NCI-H526 treated with DMSO at 0.1 percent for 48 hours (cell line): ENCODE measurements at places on chromosomes 4 and X.

GRCh38 chr4:39469429-39470077, 10.7 kb downstream of the LIAS start:
- DNase-seq = peak; percentile 73

DNA sequence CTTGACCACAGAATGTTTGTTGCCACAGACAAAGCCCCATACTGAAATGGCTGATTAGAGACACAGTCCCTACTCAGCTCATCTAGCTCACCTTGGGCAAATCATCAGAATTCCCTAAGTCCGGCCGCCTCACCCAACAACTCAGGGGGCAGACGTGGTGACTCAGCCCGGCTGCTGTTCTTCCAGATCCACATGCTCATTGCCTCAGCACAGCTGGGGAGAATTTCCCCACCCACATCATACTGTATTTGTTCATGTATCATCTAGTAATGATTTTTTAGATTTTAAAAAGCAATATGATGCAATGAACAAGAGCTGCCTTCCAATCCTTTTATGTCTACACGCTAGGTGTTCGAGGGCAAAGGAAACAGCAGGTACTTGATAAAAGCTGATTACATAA, 333.8 kb upstream of the TENM3 start:
- DNase-seq = no peak

DNA sequence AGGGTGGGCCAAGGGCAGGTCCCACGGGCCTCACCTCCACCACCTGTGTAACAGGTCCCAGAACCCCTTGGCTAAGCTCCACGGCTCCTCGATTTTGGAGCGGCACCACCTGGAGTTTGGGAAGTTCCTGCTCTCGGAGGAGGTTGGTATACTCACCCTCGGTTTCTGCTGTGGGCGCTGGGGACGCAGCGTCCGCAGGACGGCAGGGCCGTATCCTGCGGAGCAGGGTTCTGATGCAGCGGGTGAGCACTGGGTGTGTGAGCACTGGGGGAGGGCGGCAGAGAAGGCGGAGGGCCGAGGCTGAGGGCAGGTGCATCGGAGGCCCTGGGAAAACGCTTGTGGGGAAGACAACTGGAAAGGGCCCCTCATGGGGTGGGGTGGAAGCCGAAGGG, 11.0 kb downstream of the ATP5ME start:
- no peak for DNase-seq

- no peak for DNase-seq
Measured at GRCh38 chr4:179582164-179582905, 2140.1 kb upstream of the AGA start.

GRCh38 chr4:3013839-3014350, 50.5 kb downstream of the GRK4 start:
- DNase-seq = no peak

DNA sequence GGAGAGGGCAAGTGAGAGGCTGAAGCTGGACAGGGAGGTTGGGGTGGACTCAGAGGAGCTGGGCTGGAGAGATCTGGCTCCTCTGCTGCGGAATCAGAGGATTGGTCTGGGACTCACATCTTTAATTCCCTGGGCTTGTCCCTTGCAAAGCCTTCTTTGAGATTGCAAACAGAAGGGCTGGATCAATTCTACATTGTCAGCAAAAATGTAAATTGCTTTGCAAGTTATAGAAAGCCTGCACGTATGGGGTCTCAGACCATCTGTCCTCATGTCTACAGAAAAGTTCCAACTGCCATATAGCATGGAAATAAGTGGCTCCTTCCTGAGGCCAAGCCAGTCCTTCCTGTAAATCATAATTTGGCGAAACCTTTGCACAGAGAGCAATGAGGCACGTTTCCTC, 449.6 kb downstream of the UBE2NL start:
- no peak for DNase-seq

DNA sequence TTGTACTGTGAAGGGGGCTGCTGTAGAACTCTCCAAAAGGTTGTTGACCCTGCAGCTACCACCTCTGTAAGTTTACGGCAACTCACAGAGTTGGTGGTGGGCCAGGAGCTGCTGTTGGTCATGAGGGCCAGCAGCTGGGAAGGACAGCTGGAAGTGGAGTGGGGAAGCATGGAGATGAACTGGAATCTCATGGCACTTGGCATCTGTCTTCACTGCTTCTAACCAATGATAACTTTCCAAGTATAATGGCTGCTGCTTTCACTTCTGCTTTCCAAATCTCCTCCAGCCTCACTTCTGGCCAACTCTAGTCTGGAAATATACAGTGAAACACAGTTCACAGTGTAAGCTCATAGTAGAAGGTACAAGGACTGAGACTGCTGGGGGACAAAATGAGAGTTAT, 126.5 kb upstream of the INTU start:
- DNase-seq = no peak

DNA sequence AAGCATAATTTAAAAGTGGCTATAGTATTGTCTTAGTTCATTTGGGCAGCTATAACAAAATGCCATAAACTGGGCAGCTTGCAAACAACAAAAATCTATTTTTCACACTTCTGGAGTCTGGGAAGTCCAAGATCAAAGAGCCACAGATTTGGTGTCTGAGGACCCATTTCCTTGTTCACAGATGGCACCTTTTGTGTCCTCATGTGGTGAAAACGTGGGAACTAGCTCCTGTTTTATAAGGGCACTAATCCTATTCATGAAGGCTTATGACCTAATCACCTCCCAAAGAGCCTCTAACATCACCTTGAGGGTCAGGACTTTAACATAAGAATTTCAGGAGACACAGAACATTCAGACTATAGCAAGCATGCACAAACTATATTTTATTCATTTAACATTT, 126.5 kb upstream of the WDFY3 start:
- no peak for DNase-seq

DNA sequence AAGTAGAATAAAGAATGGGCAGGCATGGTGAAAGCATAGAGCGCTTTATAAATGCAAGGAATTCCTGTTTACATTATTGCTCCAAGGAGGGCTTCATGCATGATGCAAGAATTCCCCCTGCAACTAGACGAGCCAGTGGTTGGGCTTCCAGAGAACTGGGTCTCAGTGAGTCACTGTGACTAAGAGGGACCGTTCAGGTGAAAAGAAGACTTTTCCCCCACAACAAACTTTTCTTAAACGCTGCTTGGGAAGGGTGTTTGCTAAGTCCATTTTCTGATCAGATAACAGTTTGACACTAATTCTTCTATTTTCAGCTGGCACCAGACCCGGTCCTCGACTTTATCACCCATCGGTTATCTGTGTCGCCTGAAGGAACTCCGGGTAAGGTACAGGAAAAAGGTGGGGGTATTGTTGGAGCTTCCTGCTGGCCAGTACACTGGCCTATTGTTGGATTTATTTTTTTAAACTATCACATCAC, 40.1 kb downstream of the LDB2 start:
- no peak for DNase-seq

- no peak for DNase-seq
Measured at GRCh38 chr4:14410516-14410915, 591.8 kb upstream of the CPEB2 start.

GRCh38 chr4:3407930-3408792, 33.6 kb upstream of the HGFAC start:
- DNase-seq = no peak

DNA sequence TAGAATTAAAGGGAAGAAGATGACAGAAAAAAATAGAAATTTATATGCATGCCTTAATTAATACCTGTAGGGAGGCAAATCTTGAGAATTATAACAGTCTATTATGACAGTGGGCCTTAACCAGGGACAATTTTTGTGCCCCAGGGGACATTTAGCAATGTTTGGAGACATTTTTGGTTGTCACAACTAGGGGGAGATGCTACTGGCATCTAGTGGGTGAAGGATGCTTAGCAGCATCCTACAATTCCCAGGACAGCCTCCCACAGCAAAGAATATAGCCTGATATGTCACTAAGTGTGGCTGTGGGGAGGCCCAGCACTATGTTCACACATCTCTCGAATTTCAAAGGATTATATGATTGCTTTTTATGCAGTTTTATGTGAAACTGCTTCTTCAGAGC, 10.5 kb downstream of the GPR82 start:
- DNase-seq = peak; percentile 7

DNA sequence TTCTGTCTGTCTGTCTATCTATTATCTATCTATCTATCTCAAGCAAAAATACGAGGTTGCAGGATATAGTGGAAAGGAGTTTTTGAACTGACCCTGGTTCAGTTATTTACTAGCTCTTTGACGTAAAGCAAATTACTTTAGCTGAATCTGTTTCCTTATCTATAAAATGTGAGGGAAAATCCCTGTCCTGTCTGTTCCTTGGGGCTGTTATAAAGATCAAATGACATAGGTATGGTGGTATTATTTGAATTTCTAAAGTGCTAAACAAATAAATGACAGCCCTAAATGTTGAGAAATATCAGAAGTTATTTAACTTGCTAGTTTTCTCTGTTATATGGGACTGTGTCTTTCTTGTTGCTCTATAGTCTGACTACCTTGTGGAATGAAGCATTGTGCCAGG, 55.0 kb downstream of the MAGEC1 start:
- DNase-seq = no peak

DNA sequence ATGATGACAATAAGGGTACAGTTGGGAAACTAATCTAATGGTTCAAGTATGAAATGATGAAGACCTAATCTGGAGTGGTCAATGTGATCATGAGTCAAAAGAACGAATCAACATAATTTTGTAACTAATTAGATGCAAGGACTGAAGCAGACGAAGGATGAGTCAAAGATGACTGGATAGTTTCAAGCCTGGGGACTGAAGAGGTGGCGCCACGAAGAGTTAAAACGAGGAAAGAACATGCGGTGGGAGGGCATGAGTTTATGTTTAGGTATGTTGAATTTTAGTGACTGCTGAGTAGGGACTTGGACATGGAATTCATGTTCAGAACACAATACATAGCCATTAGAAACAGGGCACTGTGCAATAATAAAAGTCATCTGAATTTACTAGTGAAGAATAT, 221.5 kb upstream of the FAM241A start:
- no peak for DNase-seq

GRCh38 chrX:137290011-137290410, 256.2 kb upstream of the GPR101 start:
- no peak for DNase-seq

- DNase-seq = no peak
Measured at GRCh38 chrX:115344885-115345614, 55.5 kb downstream of the LUZP4 start.

GRCh38 chrX:24332878-24333277, 19.0 kb upstream of the SUPT20HL2 start:
- DNase-seq = no peak

- no peak for DNase-seq
Measured at GRCh38 chr4:14908635-14909034, 93.6 kb upstream of the CPEB2 start.

GRCh38 chr4:26779674-26780073, 81.0 kb upstream of the STIM2 start:
- no peak for DNase-seq

DNA sequence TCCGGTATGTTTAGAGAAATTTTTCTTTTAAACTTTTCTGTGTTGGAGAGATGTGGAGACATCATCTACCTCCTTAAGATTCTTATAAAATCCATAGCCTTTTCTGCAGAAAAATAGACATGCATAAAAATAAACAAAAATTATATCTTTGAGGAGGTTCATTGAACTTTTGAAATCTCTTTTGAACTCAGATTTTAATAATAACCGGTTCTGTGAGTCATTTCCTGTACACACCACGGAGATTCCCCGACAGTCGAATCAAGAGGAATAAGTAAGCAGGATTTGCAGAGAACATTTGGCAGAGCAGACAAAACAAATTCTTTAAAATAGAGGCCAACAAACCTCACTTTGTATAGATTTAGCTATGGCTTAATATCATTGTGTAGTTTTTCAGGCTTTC, 918.7 kb upstream of the POU3F4 start:
- DNase-seq = no peak

DNA sequence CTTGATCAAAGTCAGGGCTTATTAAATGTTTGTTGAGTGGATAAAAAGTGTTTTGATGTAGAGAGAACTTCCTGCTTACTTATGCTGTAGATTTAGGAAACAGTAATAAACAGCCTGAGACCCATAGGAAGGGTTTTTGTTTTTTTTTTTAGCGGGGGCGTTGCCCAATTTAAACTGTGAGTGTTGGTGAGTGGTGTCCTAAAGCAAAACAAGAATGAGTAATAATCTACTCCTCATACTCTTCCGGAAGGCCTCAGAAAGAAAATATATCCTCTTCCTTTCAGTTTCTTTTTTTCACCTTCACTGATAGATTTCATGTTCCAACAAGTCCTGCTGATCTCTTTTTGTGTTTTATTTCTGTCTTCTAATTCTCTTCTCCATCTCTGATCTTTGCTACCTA, 104.4 kb upstream of the SCML1 start:
- no peak for DNase-seq

- peak; percentile 61 for DNase-seq
Measured at GRCh38 chr4:157992038-157992705, 180.7 kb downstream of the GASK1B start.

GRCh38 chr4:3701271-3701734, 64.9 kb upstream of the ADRA2C start:
- DNase-seq = no peak

GRCh38 chr4:88937081-88937480, 119.9 kb downstream of the FAM13A start:
- DNase-seq = no peak

DNA sequence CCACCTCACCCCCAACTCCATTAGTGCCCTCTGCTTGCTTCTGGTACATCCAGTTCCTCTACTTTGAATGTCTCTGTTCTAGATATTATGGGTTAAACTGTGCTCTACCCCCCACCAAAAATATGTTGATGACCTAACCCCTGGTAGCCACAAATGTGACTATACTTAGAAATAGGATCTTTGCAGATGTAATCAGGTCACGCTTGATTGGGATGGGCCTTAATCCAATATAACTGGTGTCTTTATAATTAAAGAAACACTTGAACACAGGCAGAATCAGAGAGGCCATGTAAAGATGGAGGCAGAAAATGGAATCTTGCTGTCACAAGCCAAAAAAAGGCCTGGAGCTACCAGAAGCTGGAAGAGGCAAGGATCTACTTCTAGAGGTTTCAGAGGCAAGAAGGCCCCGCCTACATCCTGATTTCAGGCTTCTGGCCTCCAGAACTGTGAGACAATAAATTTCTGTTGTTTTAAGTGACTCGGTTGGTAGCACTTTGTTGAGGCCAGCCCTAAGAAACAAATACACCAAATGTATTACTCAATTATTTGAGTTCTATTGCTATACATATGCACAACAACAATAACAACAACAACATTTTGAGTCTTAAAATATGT, 220.0 kb downstream of the PPP3CA start:
- DNase-seq = no peak

DNA sequence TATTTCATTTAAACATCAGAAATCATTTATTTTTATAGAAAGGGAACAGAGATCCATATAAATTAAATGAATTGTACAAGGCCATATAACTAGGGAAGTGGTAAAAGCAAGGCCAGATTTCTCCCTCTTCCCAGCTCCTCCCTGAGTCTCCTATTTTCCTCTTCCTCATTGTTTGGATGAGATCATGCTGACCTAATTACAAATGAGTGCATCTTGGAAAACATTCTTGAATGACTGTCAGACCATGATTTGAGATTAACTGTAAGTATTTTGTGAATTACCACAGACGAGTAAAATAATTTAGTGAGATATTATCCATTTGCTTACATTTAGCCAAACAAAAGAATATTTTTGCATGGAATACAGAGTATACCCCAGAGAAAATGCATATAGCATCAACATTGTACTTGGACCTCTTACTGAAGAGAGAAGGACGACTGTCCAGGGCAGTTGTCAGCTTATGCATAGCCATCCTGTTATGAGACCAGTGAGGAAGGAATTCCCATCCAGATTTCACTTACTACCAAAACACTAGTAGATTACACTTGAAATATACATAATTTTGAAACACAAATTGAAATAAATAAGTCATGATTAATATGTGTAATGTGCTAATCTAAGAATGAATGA, 47.3 kb downstream of the SLAIN2 start:
- DNase-seq = no peak
